Upper lobe of left lung (tissue), 6 donors: ENCODE measurements at places on chromosomes 12 and 14. TPM values are rescaled to one million over a fixed set of nuclear protein-coding genes. Genes with fewer than 3 reads are reported as not detected.

EML1 gene
- total RNA-seq, result 35.0 TPM

GRCh38 chr14:68359837-68360552, 432.9 kb downstream of the ZFP36L1 start:
- DNase-seq, result no peak

GRCh38 chr12:123961585-123962345, 10.9 kb downstream of the CCDC92 start:
- no peak for DNase-seq

- no peak for DNase-seq
Observed at GRCh38 chr14:22884738-22885523, 1.9 kb downstream of the REM2 start.

- no peak for DNase-seq
Observed at GRCh38 chr12:31715283-31715825, 13.5 kb downstream of the AMN1 start.

DNA sequence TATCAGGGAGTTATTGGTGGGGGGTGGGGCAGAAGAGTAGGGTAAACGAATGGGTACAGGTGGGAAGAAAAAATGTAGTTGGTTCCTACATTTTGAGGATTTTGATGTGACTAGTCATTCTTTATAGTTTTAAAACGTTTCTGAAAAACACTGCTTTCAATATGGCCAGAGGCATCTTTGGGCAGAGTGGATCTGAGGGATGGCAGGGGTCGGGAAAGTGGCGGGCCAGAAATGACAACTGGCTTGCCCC, 527 bp upstream of the ATP23 start:
- DNase-seq, result no peak
